ENCODE measurements at places on chromosomes 1 and 21.

DNA sequence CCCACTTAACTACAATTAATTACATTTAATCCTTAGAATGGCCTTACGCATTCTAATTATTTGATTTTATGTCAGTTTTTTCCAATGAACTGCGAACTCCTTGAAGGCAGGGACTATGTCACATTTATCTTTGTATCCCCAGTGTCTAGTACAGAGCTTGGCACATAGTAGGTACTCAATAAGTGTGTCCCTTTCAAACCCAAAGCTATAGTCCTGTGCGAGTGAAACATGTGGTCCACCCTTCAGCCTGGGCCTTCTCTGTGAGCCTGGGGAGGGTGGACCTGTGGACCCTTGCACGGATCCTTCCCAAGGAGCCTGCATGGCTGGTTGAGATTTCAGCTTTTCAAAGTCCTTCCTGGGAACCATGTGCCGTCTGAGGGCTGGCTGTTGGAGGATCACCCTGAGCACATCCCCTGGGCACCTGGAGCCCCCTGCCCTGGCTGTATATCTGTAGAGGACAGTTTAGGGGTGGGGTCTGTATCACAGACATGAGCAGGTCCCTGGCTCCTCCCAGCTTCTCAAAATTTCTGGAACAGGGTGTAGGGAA lies 103.1 kb downstream of the IER5 start:
- DNase-seq = no peak

DNA sequence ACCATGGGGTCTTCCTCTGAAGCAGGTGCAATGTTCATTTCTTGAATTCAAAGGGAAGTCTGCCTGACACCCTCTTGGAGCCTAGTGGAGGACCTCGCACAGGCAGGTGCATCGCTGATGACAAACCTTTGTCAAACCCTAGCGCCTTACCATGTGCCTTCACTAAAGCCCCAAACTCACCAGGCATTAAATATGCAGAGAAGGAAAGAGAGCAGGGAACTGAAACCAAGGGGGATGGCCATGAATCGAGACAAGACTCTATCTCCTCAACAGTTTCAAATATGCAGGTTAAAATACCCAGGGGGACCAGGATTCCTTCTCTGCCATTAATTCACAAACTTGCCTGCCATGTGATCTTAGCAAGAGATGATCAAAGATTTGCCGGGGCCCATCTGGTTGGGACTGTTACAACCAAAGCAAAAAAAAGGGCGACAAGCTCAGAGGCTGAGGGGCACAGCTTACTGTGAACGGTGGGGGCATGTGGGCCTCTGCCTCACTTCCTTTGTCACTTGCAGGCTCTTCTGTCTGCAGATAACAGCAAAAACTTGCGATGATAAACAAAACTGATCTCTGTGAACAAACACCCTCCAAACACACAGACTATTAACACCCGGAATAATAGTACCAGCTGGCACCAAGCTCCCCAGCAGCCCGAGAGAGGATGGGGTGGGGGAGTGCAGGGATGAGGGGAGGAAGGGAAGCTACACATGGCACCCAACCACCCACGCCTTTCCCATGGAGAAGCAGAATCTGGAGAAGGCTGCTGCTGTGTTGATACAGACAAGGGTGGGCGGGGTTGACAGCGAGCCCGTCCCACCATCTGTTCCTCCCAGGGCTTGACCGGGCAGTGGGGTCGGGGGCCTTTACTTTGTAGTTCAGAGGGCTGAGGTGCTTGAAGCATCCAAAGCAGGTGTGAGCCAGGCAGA lies 33.9 kb downstream of the TMEM63A start:
- peak; percentile 61 for DNase-seq

DNA sequence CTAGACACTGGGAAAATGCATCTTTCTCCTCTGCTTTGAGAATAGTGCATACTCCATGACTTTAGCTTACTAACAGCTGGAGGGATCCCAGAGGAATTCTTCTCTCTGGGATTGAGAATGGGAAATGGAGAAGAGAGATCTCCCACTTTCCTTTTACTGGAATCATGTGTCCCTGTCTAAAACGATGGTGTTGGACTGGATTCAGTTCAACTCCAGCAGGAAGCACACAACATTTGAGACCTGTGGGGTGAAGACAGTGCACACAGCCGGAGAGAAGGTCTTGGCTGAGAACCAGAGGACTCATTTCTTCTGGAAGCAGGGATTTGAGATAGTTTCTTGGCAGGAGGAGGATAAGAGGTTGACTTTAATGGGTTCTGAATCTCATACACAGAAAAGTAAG lies 58.7 kb downstream of the TRABD2B start:
- DNase-seq = no peak

DNA sequence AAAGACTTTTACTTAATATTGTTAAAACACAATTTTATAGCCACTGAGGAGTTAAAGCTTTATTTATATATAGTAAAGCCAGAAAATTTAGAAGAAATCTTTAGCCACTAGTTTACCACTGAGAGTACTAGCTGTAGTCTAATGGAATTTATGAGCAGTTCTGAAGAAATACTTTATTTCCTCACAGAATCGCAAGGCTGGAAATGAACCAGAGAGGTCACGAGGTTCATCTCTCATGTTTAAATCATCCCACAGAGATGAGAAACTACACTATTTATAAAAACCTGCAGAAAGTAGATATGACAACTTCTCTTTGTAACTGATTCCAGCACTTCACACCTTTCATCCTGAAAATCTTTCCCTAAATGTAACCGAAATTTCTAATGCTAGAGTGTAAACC lies 26.0 kb downstream of the ADGRL4 start:
- DNase-seq = no peak

- DNase-seq = no peak
These were observed 53.5 kb upstream of the DUSP10 start for GRCh38 chr1:221795380-221795779.

DNA sequence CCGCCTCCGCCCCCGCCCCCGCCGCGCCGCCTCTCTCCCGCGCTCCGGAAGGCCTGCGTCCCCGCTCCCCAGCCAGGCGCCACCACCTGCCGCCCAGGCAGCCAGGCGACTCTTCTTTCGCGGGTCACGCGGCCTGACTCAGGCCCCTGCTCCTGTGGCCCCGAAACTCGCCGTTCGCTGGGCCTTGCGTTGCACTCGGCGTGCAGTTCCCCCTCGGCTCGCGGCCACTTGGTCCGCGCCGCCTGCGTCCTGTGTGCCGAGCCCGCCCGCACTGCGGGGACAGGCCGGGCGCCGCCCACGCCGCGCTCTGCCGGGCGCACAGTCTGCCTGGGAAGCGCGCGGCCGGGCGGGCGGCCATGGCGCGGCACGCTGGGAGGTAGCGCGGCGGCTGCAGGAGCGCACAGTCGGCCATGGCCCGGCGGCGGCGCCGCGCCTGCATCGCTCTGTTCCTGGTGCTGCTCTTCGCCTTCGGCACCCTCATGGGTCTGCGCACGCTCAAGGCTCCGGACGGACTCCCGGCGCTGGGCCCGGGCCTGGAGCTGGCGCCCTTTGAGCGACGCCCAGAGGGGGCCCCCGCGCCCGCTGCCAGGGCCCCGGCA lies at the start of gene MANEAL:
MANEAL (plus strand) TSS at position 75 of the 599 bp plus-strand sequence; CDS start at position 411, 336 bp downstream.
- peak; percentile 68 for DNase-seq

Measured in MM.1S (cell line).